ENCODE measurements at places on chromosomes 7 and 10. TPM values are rescaled to one million over a fixed set of nuclear protein-coding genes. Genes with fewer than 3 reads are reported as not detected.
A peak's percentile ranks its signal among the peaks of the same experiment; 100 is the strongest.

Gene SORCS1
- 1.1 TPM for total RNA-seq

Gene MRLN
- not detected for total RNA-seq

- DNase-seq, result peak; percentile 84
These were observed 70.8 kb upstream of the UCN3 start for GRCh38 chr10:5293691-5294550.

- peak; percentile 32 for DNase-seq
These were observed 1.2 kb downstream of the PIP4K2A start for GRCh38 chr10:22712956-22713852.

DNA sequence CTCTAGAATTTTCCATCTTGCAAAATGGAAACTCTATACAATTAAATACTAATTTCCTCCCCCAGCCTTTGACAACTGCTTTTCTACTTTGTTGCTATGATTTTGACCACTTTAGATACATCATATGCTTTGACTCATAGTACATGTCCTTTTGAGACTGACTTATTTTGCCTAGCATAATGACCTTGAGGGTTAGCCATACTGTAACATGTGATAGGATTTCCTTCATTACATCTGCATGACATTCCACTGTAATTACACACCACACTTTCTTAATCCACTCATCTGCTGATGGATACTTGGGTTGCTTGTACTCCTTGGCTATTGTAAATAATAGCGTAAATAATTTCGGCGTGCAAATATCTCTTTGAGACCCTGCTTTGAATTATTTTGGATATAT is 127.7 kb downstream of the JAZF1 start:
- DNase-seq, result no peak

DNA sequence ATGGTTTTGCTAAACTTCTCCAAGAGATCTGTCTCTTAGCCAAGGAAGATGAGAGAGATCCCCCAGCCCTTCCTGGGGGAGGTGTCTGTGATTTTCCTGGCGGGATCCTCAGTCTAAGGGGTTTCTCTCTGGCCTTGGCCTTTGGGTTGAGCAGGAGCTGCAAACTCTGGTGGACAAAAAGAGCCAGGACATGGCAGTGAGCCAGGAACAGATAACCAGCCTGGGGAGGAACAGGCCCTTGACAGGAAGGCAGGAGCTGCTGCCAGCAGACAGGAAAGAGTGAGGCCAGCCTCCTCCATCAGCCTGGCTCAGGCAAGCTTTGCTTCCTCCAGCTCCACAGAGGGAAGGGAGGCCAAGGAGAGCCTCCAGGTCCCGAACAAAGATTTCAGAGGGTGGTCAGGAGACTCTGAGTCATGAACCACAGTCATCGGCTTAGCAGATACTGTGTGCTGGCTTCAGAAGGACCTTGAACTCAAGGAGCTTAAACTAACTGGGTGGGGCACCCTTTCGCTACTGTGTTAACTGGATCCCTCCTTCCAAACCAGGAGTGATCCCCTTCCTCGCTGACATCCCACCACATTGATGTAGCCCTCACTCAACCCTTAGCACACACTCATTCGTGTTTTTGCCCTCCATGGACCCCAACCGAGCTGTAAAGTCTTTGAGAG is 34.7 kb downstream of the DDIT4 start:
- DNase-seq, result peak; percentile 79

DNA sequence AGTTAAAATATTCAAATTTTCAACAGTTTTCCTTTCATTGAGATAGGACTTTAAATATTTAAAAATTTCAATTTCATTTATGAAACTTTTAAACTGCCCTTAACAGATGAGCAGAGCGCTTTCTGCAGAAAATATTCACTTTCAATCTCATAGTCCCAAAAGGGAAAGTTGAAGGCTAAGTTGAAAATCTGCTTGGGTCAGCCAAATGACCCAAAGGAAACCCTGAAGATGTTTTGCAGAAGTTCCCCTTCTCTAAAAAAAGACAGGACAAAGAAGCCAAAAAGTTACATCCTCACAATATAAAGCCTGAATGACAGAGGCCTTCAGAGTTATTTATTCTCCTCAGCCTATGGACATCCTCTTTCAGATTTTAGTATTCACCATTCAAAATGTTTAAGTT is 17.6 kb upstream of the SCIN start:
- no peak for DNase-seq

GRCh38 chr10:50382576-50383023 is 131.3 kb upstream of the ASAH2 start:
- DNase-seq, result no peak

All from heart left ventricle (tissue), 16 donors.